ENCODE measurements at places on chromosomes 12 and 14.

DNA sequence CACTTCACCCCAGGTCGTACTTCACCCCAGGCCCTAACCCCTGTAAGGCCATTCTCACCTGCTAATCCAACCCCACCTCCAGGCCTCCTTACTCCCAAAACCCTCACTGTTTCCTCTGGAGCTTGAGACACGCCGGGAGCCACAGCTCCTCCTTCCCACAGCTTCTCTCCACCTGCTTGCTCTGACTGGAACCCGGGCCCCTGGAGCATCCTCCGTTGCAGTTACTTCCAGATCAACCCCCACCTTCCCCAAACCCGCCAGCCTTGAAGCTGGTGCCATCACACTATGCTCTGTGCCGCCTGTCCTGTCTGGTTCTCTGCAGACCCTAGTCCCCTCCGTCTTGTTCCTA lies 34.6 kb upstream of the PPP2R5C start:
- H3K4me3 ChIP-seq, result no peak overlapping the region
- H3K36me3 ChIP-seq, result no peaks in the 10 kb centered on the region
- H3K4me1 ChIP-seq, result peaks cover 11% of the 10 kb centered on the region
- no peak for DNase-seq
- H3K27me3 ChIP-seq, result no peaks in the 10 kb centered on the region

DNA sequence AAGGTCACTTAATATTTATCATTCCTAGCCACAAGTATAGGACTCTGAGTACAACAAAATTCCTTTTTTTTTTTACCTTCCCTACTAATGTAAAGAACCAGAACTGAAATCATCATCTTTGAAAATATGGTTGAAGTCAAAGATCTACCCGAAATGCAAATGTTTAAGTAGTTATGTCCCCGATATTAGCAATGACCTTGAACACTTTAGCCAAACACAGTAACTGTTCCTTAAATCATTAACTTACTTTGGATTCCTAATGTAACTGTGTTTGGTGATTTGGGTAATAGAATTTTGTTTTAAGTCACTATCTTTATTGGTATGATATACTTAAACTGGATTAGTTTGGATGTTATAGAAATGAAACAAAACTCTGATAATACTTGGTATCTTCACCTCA lies 14.4 kb downstream of the ITPR2 start:
- DNase-seq, result no peak
- no peak overlapping the region for H3K27ac ChIP-seq
- H3K36me3 ChIP-seq, result no peaks in the 10 kb centered on the region
- H3K27me3 ChIP-seq, result no peaks in the 10 kb centered on the region
- no peak overlapping the region for H3K4me3 ChIP-seq

DNA sequence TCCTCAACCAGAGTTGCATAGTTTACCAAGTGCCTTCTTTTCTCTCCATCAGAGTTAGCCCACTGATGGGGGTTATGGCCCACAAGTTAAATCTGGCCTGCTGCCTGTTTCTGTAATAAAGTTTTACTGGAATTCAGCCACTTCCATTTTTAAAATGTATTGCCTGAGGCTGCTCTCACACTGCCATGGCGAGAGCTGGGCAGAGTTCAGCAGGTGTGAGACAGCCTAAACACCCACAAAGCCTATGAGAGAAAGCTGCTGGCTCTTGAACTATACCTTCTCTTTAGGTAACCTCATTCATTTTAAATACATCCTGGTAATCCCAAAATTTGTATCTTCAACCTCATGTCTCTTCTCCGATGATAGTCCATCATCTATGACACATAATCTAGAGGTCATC lies 86.1 kb downstream of the BCL2L14 start:
- H3K36me3 ChIP-seq, result peaks cover 4% of the 10 kb centered on the region
- no peaks in the 10 kb centered on the region for H3K27me3 ChIP-seq
- DNase-seq, result no peak
- no peak overlapping the region for H3K27ac ChIP-seq

DNA sequence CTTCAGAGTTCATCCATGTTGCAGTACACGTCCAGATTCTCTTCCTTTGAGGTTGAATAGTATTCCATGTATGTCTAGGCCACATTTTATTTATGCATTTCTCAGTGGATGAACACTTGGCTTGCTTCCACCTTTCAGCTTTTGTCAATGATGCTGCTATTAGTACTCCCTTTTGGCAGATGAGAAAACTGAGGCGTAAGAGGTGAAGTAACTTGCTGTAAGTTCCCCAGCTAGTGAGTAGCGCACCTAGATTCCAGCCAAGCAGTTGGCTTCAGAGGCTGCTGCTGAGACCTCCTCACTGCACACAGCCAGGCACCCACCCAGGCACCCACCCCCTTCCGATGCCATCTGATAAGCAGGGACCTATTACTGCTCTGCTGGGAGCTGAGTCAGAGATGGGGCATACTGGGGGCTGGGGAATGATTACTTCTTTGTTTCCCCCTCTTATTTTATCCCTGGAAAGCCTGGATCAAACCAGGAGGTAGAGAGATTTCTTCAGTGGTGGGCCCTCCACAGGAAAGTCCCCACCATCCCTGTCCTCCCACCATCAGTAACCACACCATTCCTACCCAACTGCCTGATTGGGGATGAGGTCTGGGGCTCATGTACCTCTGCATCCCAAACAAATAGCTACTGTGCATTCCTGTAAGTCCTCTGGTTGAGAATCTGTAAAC lies 234.6 kb downstream of the PCNX1 start:
- no peaks in the 10 kb centered on the region for H3K27me3 ChIP-seq
- peaks cover 4% of the 10 kb centered on the region for H3K4me1 ChIP-seq
- no peak overlapping the region for H3K27ac ChIP-seq
- DNase-seq, result no peak

- DNase-seq, result no peak
- no peaks in the 10 kb centered on the region for H3K27me3 ChIP-seq
- H3K4me1 ChIP-seq, result no peaks in the 10 kb centered on the region
Measured at GRCh38 chr12:4610481-4610880, 38.4 kb downstream of the AKAP3 start.

GRCh38 chr12:10654003-10654402 lies 19.8 kb downstream of the STYK1 start:
- H3K4me1 ChIP-seq, result no peaks in the 10 kb centered on the region
- H3K27me3 ChIP-seq, result no peaks in the 10 kb centered on the region
- no peak overlapping the region for H3K27ac ChIP-seq
- H3K36me3 ChIP-seq, result no peaks in the 10 kb centered on the region

DNA sequence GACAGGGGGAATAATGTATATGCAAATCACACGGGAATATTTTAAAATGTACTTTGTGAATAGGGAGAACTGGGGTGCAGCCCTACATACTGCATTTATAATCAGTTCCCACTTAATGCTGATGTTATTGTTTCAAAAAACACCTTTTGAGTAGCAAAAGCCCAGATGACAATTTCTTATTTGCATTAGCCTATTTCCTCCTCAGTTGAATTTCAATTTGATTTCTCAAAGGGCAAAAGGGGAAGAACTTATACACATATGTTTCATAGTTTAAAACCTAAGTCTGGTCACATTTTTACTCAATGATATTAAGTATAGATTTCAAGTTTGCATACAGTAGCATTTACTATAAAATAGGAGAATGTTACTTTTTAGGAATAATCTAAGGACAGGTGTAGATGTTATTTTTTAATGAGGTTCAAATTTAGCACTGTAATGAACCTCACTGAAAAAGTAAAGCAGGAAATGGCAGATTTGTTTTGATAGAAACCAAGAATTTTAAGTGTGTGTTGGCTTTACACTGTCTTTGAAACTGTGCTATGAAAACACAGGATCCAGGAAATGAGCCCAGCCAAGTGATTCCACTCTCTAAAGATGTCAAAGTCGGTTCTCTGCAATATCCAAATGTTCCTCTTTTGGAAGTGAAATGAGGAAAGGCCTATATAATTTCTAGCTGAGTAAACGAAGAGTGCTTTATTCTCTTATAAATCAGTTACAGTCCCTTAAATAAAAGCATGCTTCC lies 367.4 kb downstream of the BTG1 start:
- H3K27me3 ChIP-seq, result no peaks in the 10 kb centered on the region
- no peak for DNase-seq
- no peak overlapping the region for H3K27ac ChIP-seq
- H3K36me3 ChIP-seq, result no peaks in the 10 kb centered on the region

- no peaks in the 10 kb centered on the region for H3K36me3 ChIP-seq
- H3K27ac ChIP-seq, result no peak overlapping the region
- no peak for DNase-seq
Measured at GRCh38 chr12:122187466-122187865, 4.5 kb downstream of the LRRC43 start.

DNA sequence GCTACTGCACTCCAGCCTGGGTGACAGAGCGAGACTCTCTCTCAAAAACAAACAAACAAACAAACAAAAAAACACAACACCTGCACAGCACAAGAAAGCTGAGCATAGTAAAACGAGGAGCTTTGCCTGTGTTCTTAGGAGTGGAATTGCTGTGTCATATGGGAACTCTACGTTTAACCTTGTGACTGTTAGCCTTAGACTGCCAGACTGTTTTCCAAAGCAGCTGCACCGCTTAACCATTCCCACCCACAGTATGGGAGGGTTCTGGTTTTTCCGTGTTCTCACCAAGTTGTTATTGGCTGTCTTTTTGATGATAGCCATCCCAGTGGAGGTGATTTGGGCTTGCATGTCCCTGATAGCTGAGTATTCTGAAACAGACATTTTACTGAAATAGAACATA lies 9.2 kb downstream of the WNT5B start:
- H3K4me1 ChIP-seq, result peaks cover 1% of the 10 kb centered on the region
- peaks cover 14% of the 10 kb centered on the region for H3K27me3 ChIP-seq
- no peaks in the 10 kb centered on the region for H3K36me3 ChIP-seq
- no peak overlapping the region for H3K4me3 ChIP-seq
- H3K27ac ChIP-seq, result no peak overlapping the region

GRCh38 chr14:56888274-56888673 lies 78.0 kb upstream of the OTX2 start:
- H3K27me3 ChIP-seq, result peaks cover 23% of the 10 kb centered on the region
- H3K4me1 ChIP-seq, result peaks cover 25% of the 10 kb centered on the region
- no peak for DNase-seq
- no peaks in the 10 kb centered on the region for H3K36me3 ChIP-seq

GRCh38 chr12:109491671-109492070 lies 14.2 kb downstream of the UBE3B start:
- no peak overlapping the region for H3K27ac ChIP-seq
- no peak overlapping the region for H3K4me3 ChIP-seq
- no peaks in the 10 kb centered on the region for H3K4me1 ChIP-seq
- no peaks in the 10 kb centered on the region for H3K27me3 ChIP-seq
- peaks cover 7% of the 10 kb centered on the region for H3K36me3 ChIP-seq
- DNase-seq, result no peak

DNA sequence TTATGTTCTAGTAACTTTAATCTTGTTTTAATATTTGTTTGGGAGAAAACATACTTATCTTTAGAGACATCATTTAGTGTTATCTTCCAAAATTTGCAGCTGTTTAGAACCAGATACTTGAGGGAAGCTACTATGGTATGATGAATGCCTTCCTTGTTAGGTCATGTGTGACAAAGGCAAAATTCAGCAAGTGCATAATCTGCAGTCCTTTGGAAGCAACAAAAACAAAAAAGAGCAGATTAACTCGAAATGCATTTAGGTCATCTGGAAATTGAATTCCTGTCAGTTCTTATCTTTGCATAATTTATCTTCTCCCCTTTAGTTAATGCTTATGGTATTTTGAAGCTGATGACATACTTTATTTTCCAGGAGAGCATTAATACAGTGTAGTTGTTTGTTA lies 3.5 kb downstream of the FBXO34 start:
- H3K4me3 ChIP-seq, result no peak overlapping the region
- H3K4me1 ChIP-seq, result peaks cover 1% of the 10 kb centered on the region
- H3K27ac ChIP-seq, result no peak overlapping the region
- H3K27me3 ChIP-seq, result peaks cover 1% of the 10 kb centered on the region
- no peak for DNase-seq
- no peaks in the 10 kb centered on the region for H3K36me3 ChIP-seq

- no peaks in the 10 kb centered on the region for H3K36me3 ChIP-seq
- no peak for DNase-seq
- no peak overlapping the region for H3K27ac ChIP-seq
- no peak overlapping the region for H3K4me3 ChIP-seq
- peaks cover 4% of the 10 kb centered on the region for H3K4me1 ChIP-seq
Measured at GRCh38 chr14:72618424-72618823, 275.5 kb downstream of the DPF3 start.

DNA sequence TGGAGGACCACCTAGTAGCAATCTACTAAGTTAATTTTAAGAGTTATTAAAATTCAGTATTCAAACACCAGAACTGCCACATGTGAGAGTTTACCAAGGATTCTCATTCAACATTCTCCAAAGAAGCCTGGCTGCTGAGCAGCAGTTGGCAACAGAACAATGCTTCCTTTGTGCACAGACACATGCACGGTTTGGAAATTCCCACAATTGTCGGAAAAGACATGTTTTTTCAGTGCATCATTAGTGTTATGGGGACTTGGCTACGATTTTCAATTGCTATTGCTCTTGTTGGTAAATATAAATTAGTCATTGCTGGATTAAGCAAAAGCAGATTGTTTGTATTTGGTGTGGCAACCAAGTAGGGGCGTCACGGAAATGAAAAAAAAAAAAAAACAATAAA lies 22.2 kb downstream of the ST8SIA1 start:
- no peaks in the 10 kb centered on the region for H3K27me3 ChIP-seq
- DNase-seq, result no peak
- H3K36me3 ChIP-seq, result no peaks in the 10 kb centered on the region
- no peak overlapping the region for H3K27ac ChIP-seq

DNA sequence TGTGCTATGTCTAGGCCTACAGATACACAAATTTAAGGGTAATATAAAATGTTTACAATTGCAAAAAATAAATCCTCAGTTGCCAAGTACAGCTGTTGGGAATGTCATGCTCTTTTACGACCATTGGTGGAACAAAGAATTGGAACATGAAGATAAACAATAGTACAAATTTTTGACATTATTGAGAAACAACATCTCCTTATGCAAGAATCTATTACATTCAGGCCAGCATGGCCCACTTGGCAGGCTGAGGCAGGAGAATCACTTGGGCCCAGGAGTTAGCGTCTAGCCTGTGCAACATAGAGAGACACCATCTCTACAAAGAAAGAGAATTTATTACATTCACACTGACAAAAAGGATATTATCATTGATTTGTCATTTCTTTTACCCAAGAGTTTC lies 135.9 kb upstream of the NTF3 start:
- DNase-seq, result no peak
- H3K36me3 ChIP-seq, result peaks cover 10% of the 10 kb centered on the region
- H3K27ac ChIP-seq, result no peak overlapping the region
- H3K4me3 ChIP-seq, result no peak overlapping the region

- no peak overlapping the region for H3K27ac ChIP-seq
- no peaks in the 10 kb centered on the region for H3K27me3 ChIP-seq
- DNase-seq, result no peak
- H3K4me3 ChIP-seq, result no peak overlapping the region
Measured at GRCh38 chr14:63421226-63421625, 102.5 kb upstream of the GPHB5 start.

- no peak overlapping the region for H3K4me3 ChIP-seq
- H3K27me3 ChIP-seq, result no peaks in the 10 kb centered on the region
- no peak for DNase-seq
- H3K4me1 ChIP-seq, result no peaks in the 10 kb centered on the region
- H3K36me3 ChIP-seq, result no peaks in the 10 kb centered on the region
- H3K27ac ChIP-seq, result no peak overlapping the region
Measured at GRCh38 chr14:77276959-77277358, 6.0 kb upstream of the NGB start.

- H3K27me3 ChIP-seq, result no peaks in the 10 kb centered on the region
- peaks cover 7% of the 10 kb centered on the region for H3K36me3 ChIP-seq
- no peak for DNase-seq
- H3K4me3 ChIP-seq, result no peak overlapping the region
- no peaks in the 10 kb centered on the region for H3K4me1 ChIP-seq
Measured at GRCh38 chr12:133105620-133106019, 24.5 kb downstream of the ZNF891 start.

Data from H1 (cell line).